ENCODE measurements at places on chromosomes 4 and X.

- no peak for DNase-seq
Observed at GRCh38 chr4:114187592-114187991, 208.1 kb upstream of the ARSJ start.

GRCh38 chr4:185238750-185239149 lies 29.4 kb downstream of the SNX25 start:
- no peak for DNase-seq

GRCh38 chrX:151974336-151975227 lies at the start of gene GABRE:
Gene GABRE (minus strand): TSS chrX:151974676. CDS start chrX:151974625, 51 bp downstream.
- DNase-seq, result no peak

DNA sequence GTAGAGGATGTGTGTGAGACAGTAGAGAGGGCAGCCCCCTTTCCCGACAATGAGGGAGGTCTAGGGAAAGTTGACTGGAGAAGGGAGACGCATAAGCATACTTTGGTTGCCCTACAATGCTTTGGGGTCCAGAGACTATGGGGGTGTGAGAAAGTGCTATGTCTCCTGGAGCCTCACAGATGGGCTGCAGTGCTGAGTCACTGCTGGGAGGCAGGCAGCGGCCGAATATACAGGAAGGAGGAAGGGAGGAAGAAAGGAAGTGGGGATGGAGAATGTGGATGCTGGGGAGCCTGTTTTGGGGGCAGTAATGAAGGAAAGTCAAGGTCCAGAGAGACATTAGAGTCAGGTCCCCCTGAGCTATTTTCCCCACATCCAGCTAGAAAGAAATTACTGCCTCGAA lies 12.7 kb downstream of the DRP2 start:
- no peak for DNase-seq

GRCh38 chr4:48109413-48110263 lies 24.4 kb downstream of the TXK start:
- DNase-seq, result no peak

DNA sequence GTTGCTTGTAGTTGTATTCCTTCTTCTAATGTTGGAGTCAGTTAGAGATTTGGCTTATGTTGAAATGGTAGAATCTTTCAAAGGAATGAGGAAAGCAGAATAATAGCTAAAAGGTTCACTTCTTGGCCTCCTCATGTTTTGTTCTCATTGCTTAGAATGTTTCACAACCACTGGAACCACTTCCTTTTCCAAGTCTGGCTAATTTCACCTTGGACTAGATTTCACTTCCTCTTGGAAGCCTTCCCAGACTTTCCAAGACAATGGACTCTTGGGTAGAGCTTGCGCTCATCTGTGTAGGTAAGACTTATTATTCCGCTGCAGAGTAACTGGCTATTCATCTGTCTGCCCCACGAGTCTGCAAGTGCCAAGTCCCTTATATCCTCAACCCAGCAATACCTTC lies 8.3 kb downstream of the SPATA18 start:
- DNase-seq, result no peak

GRCh38 chr4:76166480-76166879 lies 18.3 kb upstream of the NUP54 start:
- DNase-seq, result no peak

GRCh38 chrX:110215411-110215810 lies 102.5 kb downstream of the AMMECR1 start:
- no peak for DNase-seq
